Stimulated activated CD4-positive, alpha-beta T cell treated with anti-CD3 and anti-CD28 coated beads, Interleukin-1b, Interleukin-23, amount 100 ng/mL, for 4 hours (primary cell): ENCODE measurements at places on chromosomes 5 and 9.

GRCh38 chr5:150496534-150496933, 11.4 kb upstream of the NDST1 start:
- no peak for DNase-seq

- no peak for DNase-seq
Observed at GRCh38 chr5:14373685-14374084, 207.9 kb upstream of the OTULINL start.

- DNase-seq = no peak
Observed at GRCh38 chr5:44952376-44952775, 143.6 kb downstream of the MRPS30 start.

DNA sequence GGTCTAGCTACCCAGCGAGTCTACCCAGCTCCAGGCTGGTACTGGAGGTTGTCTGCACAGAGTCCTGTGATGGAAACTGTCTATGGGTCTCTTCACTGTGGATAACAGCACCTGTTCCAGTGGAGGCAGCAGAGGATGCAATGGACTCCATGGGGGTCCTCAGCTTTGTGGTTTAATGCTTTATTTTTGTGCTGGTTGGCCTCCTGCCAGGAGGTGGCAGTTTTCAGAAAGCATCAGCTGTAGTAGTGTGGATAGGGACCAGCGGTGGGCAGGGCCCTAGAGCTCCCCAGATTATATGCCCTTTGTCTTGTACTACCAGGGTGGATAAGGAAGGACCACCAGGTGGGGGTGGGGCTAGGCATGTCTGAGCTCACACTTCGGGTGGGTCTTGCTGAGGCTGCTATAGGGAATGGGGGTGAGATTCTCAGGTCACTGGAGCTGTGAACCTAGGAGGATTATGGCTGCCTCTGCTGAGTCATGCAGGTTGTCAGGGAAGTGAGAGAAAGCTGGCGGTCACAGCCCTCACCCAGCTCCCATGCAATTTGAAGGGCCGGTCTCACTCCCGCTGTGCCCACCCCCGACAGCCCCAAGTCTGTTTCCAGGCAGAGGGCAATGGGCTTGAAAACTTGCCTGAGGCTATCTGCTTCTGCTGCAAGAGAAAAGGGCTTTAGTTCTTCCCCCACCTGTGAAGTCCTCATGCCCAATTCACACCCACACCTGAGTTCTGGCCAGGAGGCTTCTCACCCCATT, 397.1 kb downstream of the TLE1 start:
- DNase-seq = no peak

DNA sequence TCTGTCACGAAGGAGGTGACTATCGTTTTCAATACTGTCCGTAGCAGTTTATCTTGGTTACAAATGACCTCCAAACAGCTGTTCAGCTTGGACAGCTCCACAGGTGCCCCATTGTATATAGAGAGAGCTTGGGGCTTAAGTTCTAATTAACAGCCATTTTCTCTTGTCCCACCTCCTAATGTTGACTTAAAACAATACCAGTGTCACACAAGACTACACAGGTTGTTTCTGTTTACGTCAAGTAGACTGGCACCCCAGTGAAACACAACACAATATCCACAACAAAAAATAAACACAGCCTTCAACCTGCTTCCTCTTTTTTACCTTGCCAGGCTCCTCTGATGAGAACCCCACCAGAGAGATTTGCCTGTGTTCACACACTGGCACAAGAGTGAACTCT, 39.8 kb upstream of the TLE1 start:
- DNase-seq = no peak

- no peak for DNase-seq
Observed at GRCh38 chr5:21701317-21701716, 1151.8 kb downstream of the CDH12 start.

DNA sequence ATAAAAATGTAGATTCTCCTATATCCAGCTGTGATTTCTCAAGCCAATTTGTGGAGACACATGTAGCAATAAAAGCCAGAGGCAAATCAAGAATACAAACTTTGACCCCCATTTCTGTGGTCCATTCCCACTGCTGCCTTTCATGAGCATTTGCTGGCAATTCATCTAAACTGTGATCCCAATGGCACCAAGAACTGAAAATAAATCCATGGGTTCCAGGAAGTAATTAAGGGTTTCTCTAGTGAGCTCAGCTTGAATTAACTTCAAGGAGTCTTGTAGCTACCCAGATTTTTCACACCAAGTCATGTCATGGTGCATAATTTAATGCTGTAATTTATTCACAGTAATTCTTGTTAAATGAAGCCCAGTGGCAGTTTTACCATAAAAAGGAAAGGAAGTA, 145.0 kb upstream of the SMC2 start:
- no peak for DNase-seq

- no peak for DNase-seq
Observed at GRCh38 chr9:108760841-108761240, 94.9 kb downstream of the ACTL7B start.

GRCh38 chr5:14443671-14444093, 137.9 kb upstream of the OTULINL start:
- no peak for DNase-seq
